GM23338 (cell line): ENCODE measurements at places on chromosomes 1 and 21.
A peak's percentile ranks its signal among the peaks of the same experiment; 100 is the strongest.

DNA sequence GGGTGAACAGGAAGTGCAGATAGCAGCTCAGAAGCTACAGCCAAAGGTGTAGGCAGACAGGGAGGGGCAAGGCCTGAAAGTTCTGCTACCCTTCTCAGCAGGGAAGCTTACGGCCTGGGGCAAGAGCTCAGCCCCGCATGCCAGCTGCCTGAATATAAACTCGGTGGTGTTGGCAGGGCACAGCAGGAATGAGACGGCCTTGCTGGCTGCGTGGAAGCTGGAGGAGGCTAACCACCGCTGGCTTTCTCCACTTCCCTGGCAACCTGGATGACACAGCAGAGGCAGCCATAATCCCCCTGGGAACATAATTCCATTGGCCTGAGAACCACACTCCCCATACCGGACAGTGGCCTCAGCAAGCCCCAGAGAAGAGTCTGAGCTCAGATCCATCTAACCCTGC, 81.9 kb upstream of the PRRC2C start:
- no peaks in the 10 kb centered on the region for H3K4me1 ChIP-seq
- H3K27me3 ChIP-seq = no peaks in the 10 kb centered on the region
- peak; percentile 13 for DNase-seq
- no peak overlapping the region for H3K4me3 ChIP-seq

DNA sequence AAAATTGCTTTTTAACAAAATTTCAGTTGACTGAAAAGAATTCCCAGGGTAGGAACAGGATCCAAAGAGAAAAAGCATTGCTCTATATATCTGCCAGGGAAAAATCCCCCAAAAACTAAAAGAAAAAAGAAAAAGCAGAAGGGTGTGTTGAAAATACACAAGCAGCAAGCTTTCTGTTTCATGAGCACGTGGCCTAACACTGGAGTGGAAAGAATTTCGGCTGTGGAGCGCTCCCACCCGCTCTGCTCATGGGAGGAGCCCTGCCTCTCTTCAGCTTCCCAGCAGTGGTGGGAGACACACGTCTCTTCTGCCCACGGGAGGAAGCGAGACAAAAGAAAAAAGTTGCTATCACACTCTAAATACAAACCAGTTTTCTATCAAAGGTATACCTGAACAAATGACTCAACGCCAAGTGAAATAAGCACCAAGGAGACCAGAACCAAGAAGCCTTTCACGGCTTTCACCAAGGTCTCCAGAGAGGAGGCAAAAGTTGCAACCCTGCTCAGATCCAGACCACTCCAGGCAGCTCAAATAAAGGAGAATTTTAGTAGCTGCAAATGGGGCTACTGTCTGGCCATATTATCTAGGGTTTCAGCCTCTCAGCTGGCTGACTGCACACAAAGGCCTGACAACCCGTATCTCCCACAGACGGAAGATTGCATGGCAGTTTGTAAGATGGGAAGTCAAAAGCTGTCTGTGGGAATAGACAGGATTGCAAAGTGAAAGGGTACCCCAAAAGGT, 29.5 kb upstream of the ZNF496 start:
- no peak overlapping the region for H3K4me3 ChIP-seq
- no peak for DNase-seq
- peaks cover 18% of the 10 kb centered on the region for H3K4me1 ChIP-seq
- no peak overlapping the region for H3K27ac ChIP-seq

DNA sequence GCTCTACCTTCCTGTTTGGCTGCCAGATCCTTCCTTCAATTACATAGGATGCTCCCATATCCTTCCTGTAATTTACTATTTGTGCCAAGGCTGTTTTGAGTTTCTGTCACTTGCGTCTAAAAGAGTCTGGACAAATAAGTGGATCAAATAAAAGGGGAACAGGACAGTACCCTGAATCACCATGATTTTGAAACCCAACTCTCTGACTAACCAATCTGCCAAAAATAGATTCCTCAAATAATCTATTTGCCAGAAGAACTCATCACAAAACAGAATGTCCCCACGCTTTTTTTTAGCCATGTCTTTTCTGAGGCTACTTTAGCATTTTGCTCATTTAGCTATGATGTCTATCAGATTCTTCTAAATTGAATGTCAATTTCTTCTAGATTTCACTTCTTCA, 392.6 kb downstream of the NTNG1 start:
- no peaks in the 10 kb centered on the region for H3K27me3 ChIP-seq
- H3K36me3 ChIP-seq = no peaks in the 10 kb centered on the region
- no peak for DNase-seq
- H3K4me1 ChIP-seq = no peaks in the 10 kb centered on the region
- H3K27ac ChIP-seq = no peak overlapping the region
- H3K4me3 ChIP-seq = no peak overlapping the region

DNA sequence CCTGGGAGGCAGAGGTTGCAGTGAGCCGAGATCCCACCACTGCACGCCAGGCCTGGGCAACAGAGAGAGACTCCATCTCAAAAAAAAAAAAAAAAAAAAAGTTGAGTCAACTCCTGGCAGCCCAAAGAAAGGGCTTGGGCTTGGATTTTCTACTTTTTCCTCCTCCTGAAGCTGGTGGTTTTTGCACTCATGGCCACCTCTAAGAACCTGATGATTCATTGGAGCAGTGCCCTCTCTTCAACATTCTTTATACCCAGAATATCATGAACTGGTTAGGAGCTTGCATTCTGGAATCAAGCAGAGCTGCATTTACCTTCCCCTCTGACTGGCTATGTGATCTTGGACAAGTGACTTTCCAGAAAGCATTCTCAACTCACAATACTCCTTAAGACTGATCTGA, 3.5 kb upstream of the ACTA1 start:
- 0 out of 2 replicates have a peak, but pooled peaks cover 5% of the 10 kb centered on the region for H3K36me3 ChIP-seq
- no peak overlapping the region for H3K4me3 ChIP-seq
- H3K4me1 ChIP-seq = peaks cover 10% of the 10 kb centered on the region; the same call in 1 of the 2 replicates
- peaks cover 46% of the 10 kb centered on the region for H3K27me3 ChIP-seq

GRCh38 chr1:13784971-13785370, 85.0 kb downstream of the PRDM2 start:
- no peaks in the 10 kb centered on the region for H3K27me3 ChIP-seq
- no peak for DNase-seq
- H3K4me1 ChIP-seq = peaks cover 26% of the 10 kb centered on the region
- no peaks in the 10 kb centered on the region for H3K36me3 ChIP-seq

GRCh38 chr1:116226017-116226416, 114.8 kb downstream of the MAB21L3 start:
- no peak for DNase-seq
- H3K36me3 ChIP-seq = no peaks in the 10 kb centered on the region
- no peak overlapping the region for H3K27ac ChIP-seq

- H3K27ac ChIP-seq = no peak overlapping the region
- H3K36me3 ChIP-seq = no peaks in the 10 kb centered on the region; the same call in 1 of the 2 replicates
- no peak overlapping the region for H3K4me3 ChIP-seq
- no peak for DNase-seq
- no peaks in the 10 kb centered on the region for H3K27me3 ChIP-seq
These were observed 17.1 kb downstream of the ACOT11 start for GRCh38 chr1:54565113-54565501.

- DNase-seq = no peak
- no peaks in the 10 kb centered on the region for H3K36me3 ChIP-seq
- peaks cover 43% of the 10 kb centered on the region for H3K4me1 ChIP-seq
- H3K4me3 ChIP-seq = peak overlapping the region; percentile 26; the same call in 1 of the 2 replicates
- no peaks in the 10 kb centered on the region for H3K27me3 ChIP-seq
These were observed 103.8 kb upstream of the CASZ1 start for GRCh38 chr1:10900251-10900651.

GRCh38 chr1:66752000-66752592, at the start of gene DYNLT5:
DYNLT5 (plus strand) TSS chr1:66752459; CDS start chr1:66754659, 2,200 bp downstream.
- H3K27me3 ChIP-seq = peaks cover 26% of the 10 kb centered on the region
- no peaks in the 10 kb centered on the region for H3K36me3 ChIP-seq
- no peak within 1 kb of the TSS for H3K27ac ChIP-seq
- DNase-seq = peak; percentile 80
- H3K4me1 ChIP-seq = 0 out of 2 replicates have a peak, but pooled peaks cover 3% of the 10 kb centered on the region

- no peak overlapping the region for H3K27ac ChIP-seq
- no peaks in the 10 kb centered on the region for H3K36me3 ChIP-seq
- H3K4me3 ChIP-seq = no peak overlapping the region
- H3K4me1 ChIP-seq = no peaks in the 10 kb centered on the region
These were observed 2.7 kb upstream of the TMPRSS3 start for GRCh38 chr21:42398436-42399028.

GRCh38 chr21:25385911-25386474, 221.3 kb downstream of the MRPL39 start:
- no peaks in the 10 kb centered on the region for H3K4me1 ChIP-seq
- DNase-seq = peak; percentile 90
- H3K36me3 ChIP-seq = no peaks in the 10 kb centered on the region

GRCh38 chr1:213474054-213474453, 423.0 kb downstream of the RPS6KC1 start:
- no peak overlapping the region for H3K4me3 ChIP-seq
- no peak for DNase-seq
- H3K4me1 ChIP-seq = no peaks in the 10 kb centered on the region
- H3K27ac ChIP-seq = no peak overlapping the region
- H3K27me3 ChIP-seq = no peaks in the 10 kb centered on the region

GRCh38 chr1:44970317-44970716, 16.1 kb downstream of the EIF2B3 start:
- no peak overlapping the region for H3K27ac ChIP-seq
- no peaks in the 10 kb centered on the region for H3K4me1 ChIP-seq
- no peak overlapping the region for H3K4me3 ChIP-seq
- H3K27me3 ChIP-seq = no peaks in the 10 kb centered on the region

DNA sequence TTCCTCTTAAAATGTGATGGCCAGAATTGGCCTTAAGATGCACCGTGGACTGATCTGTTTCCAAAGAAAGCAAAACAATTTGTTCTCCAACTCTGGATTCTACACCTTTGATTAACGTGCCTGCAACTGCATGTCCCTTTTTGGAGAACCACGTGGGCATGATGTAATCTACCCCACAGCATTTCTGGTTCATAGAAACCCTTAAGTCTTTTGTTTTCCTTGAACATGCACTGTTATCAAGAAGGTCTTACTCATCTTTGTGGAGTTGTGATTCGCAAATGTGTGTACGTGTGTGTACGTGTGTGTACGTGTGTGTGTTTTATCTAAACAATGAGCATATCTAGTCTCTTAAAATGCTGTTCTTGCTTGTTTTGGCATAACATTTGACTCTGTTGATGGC, 57.8 kb downstream of the LPAR3 start:
- DNase-seq = no peak
- no peak overlapping the region for H3K27ac ChIP-seq
- no peaks in the 10 kb centered on the region for H3K4me1 ChIP-seq
- H3K36me3 ChIP-seq = no peaks in the 10 kb centered on the region
- no peak overlapping the region for H3K4me3 ChIP-seq

DNA sequence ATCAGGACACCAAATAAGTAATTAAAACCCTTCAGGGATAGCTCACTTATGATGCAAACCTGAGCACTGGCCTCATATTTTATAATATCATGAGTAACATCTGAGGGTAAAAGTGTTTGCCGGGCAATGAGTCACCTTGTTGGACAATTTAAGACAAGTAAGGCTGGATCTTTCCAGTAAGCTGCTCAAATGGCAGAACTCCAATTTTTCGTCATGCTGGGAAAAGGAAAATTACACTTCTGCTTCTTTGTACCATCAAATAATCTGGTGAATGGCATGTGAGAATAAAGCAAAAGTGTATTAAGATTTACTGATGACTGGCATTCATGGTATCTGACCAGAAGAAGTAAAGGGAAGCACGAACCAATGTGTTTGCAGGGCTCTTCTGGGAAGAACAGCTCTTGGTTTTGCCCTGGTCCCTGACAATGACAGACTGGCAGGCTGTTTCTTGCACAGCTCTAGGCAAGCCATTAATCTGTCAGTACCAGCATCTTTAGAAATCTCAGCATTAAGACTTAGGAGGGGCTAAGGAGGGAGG, 392.2 kb downstream of the VAV3 start:
- no peak overlapping the region for H3K4me3 ChIP-seq
- H3K36me3 ChIP-seq = no peaks in the 10 kb centered on the region
- no peak overlapping the region for H3K27ac ChIP-seq

DNA sequence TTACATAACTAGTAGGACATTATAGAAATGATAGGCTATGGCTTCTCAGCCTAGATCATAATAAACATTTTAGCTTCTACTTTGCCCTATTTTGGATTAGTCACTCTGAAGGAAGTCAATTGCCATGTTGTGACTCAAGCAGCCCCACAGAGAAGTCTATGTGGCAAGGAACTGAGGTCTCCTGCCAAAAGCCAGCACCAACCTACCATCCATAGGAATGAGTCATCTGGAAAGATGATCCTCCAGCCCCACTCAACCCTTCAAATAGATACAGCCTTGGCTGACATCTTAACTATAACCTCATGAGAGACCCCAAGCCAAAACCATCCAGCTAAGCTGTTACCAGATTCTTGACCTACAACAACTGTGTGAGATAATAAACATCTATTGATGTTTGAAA, 76.3 kb upstream of the BEND5 start:
- no peaks in the 10 kb centered on the region for H3K36me3 ChIP-seq
- H3K4me1 ChIP-seq = peaks cover 4% of the 10 kb centered on the region; the same call in 1 of the 2 replicates
- no peak for DNase-seq
- H3K4me3 ChIP-seq = no peak overlapping the region

DNA sequence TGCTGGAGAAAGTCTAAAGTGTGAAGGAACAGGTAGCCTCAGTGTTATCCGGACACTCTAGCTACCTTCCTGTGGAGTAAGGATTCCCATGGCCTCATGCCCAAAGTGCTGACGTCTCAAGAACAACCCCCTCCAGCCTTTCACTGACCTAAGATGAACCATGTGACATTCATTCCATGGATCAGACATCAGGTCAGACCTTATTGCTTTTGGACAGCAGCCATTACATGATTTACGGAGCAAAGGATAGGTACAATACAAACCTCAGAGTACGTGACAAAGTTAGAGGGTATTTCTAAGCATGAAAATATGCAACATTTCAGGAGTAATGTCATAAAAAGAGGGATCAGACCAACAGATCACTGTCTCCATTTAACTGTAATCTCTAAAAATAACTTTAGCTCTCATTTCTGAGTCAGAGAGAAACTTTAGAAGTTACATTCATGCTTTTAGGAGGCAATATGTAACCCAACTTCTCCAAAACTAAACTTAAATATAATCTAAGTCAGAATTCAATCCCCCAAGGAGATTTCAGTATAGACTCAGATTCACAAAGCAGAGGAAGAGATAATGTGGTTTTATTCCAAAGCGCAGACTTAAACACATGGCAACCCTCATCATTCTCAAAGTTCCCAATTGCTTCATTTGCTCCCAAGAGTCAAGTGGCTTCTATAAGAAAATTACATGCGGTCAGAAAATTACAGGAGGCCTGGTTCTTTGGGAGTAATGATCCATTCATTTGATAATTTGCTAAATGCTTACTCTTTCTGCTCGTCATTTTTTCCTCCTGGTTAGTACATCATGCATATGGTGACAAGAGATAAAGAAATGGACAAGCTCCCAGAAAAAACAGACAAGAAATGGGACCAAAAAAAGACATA, 280.4 kb downstream of the SETD4 start:
- H3K27me3 ChIP-seq = no peaks in the 10 kb centered on the region
- H3K4me3 ChIP-seq = no peak overlapping the region
- no peak overlapping the region for H3K27ac ChIP-seq
- DNase-seq = no peak
